Trophoblast cell (in vitro differentiated cells and primary cell): ENCODE measurements at places on chromosomes 12 and 14.
A peak's percentile ranks its signal among the peaks of the same experiment; 100 is the strongest.

GRCh38 chr12:109065154-109065852, 12.9 kb downstream of the USP30 start:
- no peak overlapping the region for H3K27ac ChIP-seq
- no peak for DNase-seq
- H3K27me3 ChIP-seq: no peaks in the 10 kb centered on the region

DNA sequence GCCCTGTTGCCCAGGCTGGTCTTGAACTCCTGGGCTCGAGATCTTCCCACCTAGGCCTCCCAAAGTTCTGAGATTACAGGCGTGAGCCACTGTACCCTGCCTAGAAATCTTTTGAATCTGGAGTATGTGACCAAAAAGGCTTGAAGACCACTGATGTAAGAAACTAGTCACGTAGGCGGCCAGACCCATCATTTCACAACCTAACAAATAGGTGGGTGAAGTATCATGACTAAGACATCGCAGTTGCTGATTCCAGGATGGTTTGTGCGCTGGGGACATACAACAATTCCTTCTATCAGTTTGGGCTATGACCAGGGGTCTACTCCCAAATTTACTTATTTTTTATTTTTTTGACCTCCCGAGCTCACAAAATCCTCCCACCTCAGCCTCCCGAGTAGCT, 11.8 kb upstream of the CDK2AP1 start:
- no peaks in the 10 kb centered on the region for H3K4me1 ChIP-seq
- no peak for DNase-seq
- no peaks in the 10 kb centered on the region for H3K27me3 ChIP-seq
- no peaks in the 10 kb centered on the region for H3K36me3 ChIP-seq
- no peak overlapping the region for H3K27ac ChIP-seq
- H3K4me3 ChIP-seq: no peak overlapping the region

DNA sequence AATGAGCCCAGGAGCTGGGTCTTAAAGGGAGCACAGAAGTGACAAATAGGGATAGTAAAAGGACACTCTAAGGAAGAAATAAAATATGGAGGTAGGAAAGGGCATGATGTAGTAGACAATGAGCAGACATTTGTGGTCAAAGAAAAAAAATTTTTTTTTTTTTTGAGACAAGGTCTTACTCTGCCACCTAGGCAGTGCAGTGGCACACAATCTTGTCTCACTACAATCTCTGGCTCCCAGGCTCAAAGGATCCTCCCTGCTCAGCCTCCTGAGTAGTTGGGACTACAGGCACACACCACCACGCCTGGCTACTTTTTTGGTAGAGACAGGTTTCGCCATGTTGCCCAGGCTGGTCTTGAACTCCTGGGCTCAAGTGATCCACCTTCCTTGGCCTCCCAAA, 8.5 kb downstream of the FKBP3 start:
- H3K4me1 ChIP-seq: no peaks in the 10 kb centered on the region
- no peak overlapping the region for H3K4me3 ChIP-seq
- peaks cover 9% of the 10 kb centered on the region for H3K36me3 ChIP-seq
- H3K27me3 ChIP-seq: no peaks in the 10 kb centered on the region

- H3K4me3 ChIP-seq: no peak overlapping the region
- DNase-seq: no peak
- no peaks in the 10 kb centered on the region for H3K36me3 ChIP-seq
- H3K4me1 ChIP-seq: no peaks in the 10 kb centered on the region
- H3K27ac ChIP-seq: no peak overlapping the region
Observed at GRCh38 chr14:42112108-42112507, 505.4 kb downstream of the LRFN5 start.

GRCh38 chr14:49733836-49734235, 34.1 kb upstream of the KLHDC2 start:
- H3K36me3 ChIP-seq: no peaks in the 10 kb centered on the region
- H3K27ac ChIP-seq: no peak overlapping the region
- H3K4me1 ChIP-seq: no peaks in the 10 kb centered on the region
- no peak overlapping the region for H3K4me3 ChIP-seq

- no peaks in the 10 kb centered on the region for H3K27me3 ChIP-seq
- H3K4me3 ChIP-seq: no peak overlapping the region
- H3K36me3 ChIP-seq: no peaks in the 10 kb centered on the region
Observed at GRCh38 chr14:101097109-101097793, 193.7 kb upstream of the RTL1 start.

DNA sequence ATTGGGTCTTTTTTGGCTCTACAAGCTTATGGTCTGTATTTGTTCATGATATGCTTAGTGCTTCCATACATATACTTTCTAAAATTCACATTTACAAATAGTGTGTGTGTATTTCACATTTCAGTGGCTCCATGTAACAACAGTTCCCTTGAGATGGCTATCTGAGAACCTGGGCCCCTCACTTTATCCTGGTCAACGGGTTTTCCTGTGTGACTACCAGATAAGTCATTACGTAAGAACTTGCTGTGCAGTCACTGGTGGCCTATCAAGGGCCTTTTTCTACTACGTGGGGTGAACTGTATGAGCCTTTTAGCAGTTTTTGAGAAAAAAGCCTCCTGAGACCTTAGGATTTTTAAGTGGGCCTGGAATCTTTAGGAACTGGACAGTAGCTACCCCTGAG, 454.1 kb downstream of the PCNX1 start:
- no peak overlapping the region for H3K4me3 ChIP-seq
- peaks cover 3% of the 10 kb centered on the region for H3K4me1 ChIP-seq
- H3K27me3 ChIP-seq: no peaks in the 10 kb centered on the region
- H3K36me3 ChIP-seq: no peaks in the 10 kb centered on the region
- no peak for DNase-seq

GRCh38 chr12:254912-255311, 7.7 kb downstream of the SLC6A13 start:
- no peak overlapping the region for H3K27ac ChIP-seq
- no peaks in the 10 kb centered on the region for H3K36me3 ChIP-seq
- DNase-seq: no peak
- no peaks in the 10 kb centered on the region for H3K4me1 ChIP-seq
- no peak overlapping the region for H3K4me3 ChIP-seq

GRCh38 chr12:88408823-88409222, 171.4 kb downstream of the KITLG start:
- no peak overlapping the region for H3K27ac ChIP-seq
- no peaks in the 10 kb centered on the region for H3K4me1 ChIP-seq
- no peak for DNase-seq
- H3K36me3 ChIP-seq: no peaks in the 10 kb centered on the region

DNA sequence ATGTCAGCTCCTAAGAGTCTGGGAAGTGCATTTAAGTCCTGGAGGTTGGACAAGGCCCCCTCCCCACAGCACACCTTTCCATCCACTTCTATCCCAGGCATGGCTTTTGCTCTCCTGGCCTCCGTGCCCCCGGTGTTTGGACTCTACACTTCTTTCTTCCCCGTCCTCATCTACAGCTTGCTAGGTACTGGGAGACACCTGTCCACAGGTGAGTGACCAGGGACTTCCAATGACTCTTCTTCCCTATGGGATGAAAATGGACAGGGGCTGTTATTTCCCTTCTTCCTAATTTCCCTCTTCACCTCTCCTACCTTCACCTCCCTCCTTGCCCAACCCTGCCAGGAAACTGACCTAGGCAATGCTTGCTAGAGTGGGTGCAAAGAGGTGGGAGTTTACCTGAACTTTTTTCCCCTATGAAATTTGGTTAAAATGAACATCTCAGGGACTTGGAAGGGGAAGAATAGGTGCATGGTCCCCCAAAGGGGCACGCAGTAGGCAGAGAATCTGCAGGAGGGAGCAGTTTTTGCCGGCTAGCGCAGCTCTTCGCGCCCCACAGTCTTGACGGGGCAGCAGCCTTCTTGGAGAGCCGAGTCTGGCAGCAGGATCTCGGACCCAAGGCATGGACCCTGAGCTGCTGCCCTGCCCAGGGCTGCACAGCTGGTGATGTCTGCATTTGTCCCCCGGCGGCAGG, 9.2 kb downstream of the ARHGEF25 start:
- H3K27me3 ChIP-seq: peaks cover 68% of the 10 kb centered on the region
- no peak for DNase-seq
- peaks cover 4% of the 10 kb centered on the region for H3K36me3 ChIP-seq
- no peak overlapping the region for H3K4me3 ChIP-seq

DNA sequence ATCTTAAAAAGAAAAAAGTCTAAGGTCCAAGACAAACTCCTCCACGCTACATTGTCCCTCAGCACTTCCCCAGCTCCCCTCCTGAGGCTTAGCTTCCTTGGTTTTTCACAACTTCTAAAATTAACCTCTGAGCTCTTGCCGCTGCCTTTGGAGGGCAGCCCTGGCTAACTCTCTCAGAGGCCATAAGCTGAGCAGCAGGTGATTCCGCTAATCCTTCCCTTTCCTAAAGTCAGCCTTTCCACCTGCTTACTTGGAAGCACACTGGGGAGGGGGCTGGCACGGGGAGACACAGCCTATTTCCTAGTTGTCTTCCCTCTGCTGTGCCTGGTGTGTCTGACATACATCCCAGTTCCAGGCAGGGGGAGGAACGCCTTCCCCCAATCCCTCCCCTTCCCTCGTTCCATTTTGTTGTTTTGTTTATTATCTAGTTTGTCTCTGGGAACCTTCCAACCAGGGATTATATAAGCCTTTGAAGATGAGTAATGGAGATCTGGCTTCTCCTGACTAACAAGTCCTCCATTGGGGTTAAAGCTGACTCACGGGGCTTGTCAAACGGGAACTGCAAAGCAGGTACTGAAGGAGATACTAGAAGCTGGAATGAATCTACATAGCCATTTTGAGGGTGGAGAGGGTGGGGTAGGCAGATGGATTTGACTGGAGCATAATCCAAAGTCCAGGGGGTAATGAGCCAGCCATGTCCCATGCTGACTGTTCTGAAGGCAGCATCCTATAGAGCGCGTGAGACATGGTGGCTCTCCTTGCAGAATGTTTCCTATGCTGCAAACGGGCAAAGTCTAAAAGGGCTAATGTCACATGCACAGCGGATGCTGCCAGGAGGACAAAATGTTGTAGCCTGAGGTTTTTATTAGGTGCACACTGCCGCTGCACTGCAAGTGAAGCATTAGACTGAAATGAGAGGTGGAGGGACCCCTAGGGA, 230.8 kb downstream of the FOXN3 start:
- H3K4me1 ChIP-seq: peaks cover 28% of the 10 kb centered on the region
- peak overlapping the region; percentile 58 for H3K27ac ChIP-seq

DNA sequence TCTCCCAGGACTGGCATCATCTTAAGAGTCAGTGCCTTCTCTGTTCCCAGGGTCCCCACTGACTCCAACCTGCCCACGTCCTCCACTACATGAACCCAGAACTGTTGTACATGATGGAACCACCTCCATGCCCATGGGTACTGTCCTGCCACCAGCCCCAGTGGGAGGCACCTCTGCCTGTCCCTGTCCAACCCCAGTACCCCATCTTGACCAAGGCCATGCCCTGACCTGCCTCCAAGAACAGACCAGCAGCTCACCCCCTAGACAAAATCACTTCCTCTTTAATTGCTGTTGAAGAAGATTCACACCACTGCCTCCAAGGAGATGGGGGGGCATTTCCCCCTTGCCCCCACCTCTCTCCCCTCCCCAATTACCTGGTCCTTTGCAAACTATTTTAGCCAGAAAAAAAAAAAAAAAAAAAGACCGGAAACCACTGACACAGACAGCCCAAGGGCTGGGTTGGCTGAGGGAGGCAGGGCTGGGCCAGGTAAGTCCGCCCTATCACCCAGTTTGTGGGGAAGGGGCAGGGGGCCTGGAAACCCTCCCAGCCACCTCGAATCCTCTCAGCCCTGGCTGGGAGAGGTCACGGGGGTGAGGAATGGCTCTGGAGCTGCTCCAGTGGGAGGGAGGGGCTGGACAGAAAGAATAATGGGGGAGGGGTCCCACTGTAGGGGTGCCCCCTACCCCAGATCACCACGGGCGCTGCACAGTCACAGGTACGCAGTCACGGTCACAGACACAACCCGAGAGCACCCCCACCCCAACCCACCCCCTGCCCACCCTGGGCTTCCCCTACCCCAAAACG, 13.4 kb downstream of the AGAP2 start:
- no peak for DNase-seq
- peaks cover 7% of the 10 kb centered on the region for H3K4me1 ChIP-seq
- H3K36me3 ChIP-seq: peaks cover 13% of the 10 kb centered on the region
- H3K4me3 ChIP-seq: no peak overlapping the region
- no peak overlapping the region for H3K27ac ChIP-seq

- H3K27me3 ChIP-seq: no peaks in the 10 kb centered on the region
- H3K27ac ChIP-seq: no peak overlapping the region
- H3K4me3 ChIP-seq: no peak overlapping the region
- H3K36me3 ChIP-seq: peaks cover 18% of the 10 kb centered on the region
- peaks cover 6% of the 10 kb centered on the region for H3K4me1 ChIP-seq
Observed at GRCh38 chr14:70599345-70599744, 1.1 kb downstream of the MED6 start.

GRCh38 chr14:85662096-85662495, 132.2 kb downstream of the FLRT2 start:
- no peak for DNase-seq
- H3K27me3 ChIP-seq: no peaks in the 10 kb centered on the region
- no peaks in the 10 kb centered on the region for H3K4me1 ChIP-seq

- no peaks in the 10 kb centered on the region for H3K4me1 ChIP-seq
- H3K27ac ChIP-seq: no peak overlapping the region
- H3K4me3 ChIP-seq: no peak overlapping the region
- DNase-seq: no peak
- H3K36me3 ChIP-seq: no peaks in the 10 kb centered on the region
Observed at GRCh38 chr14:71426001-71426400, 506.2 kb upstream of the RGS6 start.

GRCh38 chr12:63930971-63931370, 86.5 kb downstream of the SRGAP1 start:
- H3K27me3 ChIP-seq: no peaks in the 10 kb centered on the region
- H3K4me1 ChIP-seq: peaks cover 3% of the 10 kb centered on the region
- no peak overlapping the region for H3K4me3 ChIP-seq
- DNase-seq: no peak
- H3K36me3 ChIP-seq: no peaks in the 10 kb centered on the region
- no peak overlapping the region for H3K27ac ChIP-seq

DNA sequence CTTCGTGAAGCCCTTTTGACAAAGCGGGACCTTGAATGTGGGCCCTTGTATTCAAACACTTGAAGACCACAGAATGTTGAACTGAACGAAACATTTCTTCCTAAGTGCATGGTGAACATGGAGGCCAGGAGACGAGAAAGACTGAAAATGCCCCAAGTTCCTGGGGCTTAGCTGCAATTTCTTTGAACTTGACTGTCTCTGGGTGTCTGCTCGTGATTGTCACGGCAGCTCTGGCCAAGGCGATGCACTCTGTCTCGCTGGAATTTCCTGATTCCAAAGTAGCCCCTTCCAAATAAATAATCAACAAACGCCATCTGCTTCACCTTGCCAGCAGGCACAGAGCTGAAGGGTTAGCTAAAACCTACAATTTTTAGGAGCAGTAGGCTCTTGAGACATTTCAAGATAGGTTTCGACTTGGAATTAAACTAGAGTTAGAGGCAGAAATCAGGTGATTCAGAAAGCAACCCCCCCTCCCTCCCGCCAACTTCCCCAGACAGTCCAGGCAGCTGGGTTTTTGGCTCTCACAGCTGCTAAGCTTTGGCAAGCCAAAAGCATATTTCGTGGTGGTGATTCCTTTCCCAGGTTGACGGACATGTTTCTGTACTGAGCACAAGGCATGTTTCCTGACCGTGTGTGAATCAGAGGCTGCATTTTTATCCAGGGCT, 13.5 kb upstream of the IRF2BPL start:
- H3K27ac ChIP-seq: peak overlapping the region; percentile 4
- peaks cover 33% of the 10 kb centered on the region for H3K4me1 ChIP-seq
- no peaks in the 10 kb centered on the region for H3K27me3 ChIP-seq
- no peaks in the 10 kb centered on the region for H3K36me3 ChIP-seq
- peak; percentile 71 for DNase-seq
- H3K4me3 ChIP-seq: no peak overlapping the region

GRCh38 chr14:56224691-56225681, 106.8 kb downstream of the PELI2 start:
- no peaks in the 10 kb centered on the region for H3K4me1 ChIP-seq
- no peaks in the 10 kb centered on the region for H3K27me3 ChIP-seq
- no peak for DNase-seq
- no peak overlapping the region for H3K4me3 ChIP-seq
- no peaks in the 10 kb centered on the region for H3K36me3 ChIP-seq
